ENCODE measurements at places on chromosomes 12 and 14. TPM values are rescaled to one million over a fixed set of nuclear protein-coding genes. Genes with fewer than 3 reads are reported as not detected.

SDS gene
- total RNA-seq = not detected

TMEM63C gene
- 0.65 TPM for total RNA-seq

ALDH1L2 gene
- 17.5 TPM for total RNA-seq

GLI1 gene
- 3.8 TPM for total RNA-seq

PTGDR gene
- total RNA-seq = not detected

NFATC4 gene
- 19.8 TPM for total RNA-seq

ACRBP gene
- total RNA-seq = not detected

CEBPE gene
- not detected for total RNA-seq

FOXN3 gene
- total RNA-seq = 14.5 TPM

MUCL1 gene
- not detected for total RNA-seq

SLCO1B1 gene
- not detected for total RNA-seq

KLRF1 gene
- total RNA-seq = 0.48 TPM

HOXC10 gene
- 19.6 TPM for total RNA-seq

CMTM5 gene
- total RNA-seq = not detected

RFX4 gene
- total RNA-seq = not detected

DEPDC4 gene
- 2.5 TPM for total RNA-seq

IGFBP6 gene
- total RNA-seq = 49.3 TPM

PDZRN4 gene
- not detected for total RNA-seq

FAM181A gene
- total RNA-seq = not detected

PLCZ1 gene
- total RNA-seq = not detected

M6PR gene
- 110 TPM for total RNA-seq

KIF26A gene
- total RNA-seq = 2.0 TPM

GNB3 gene
- 2.1 TPM for total RNA-seq

PTPRQ gene
- total RNA-seq = not detected

FGF23 gene
- not detected for total RNA-seq

GLTP gene
- total RNA-seq = 52.6 TPM

SPTB gene
- total RNA-seq = 0.58 TPM

MORN3 gene
- total RNA-seq = 0.39 TPM

ADCY4 gene
- total RNA-seq = 0.49 TPM

EXOC3L4 gene
- total RNA-seq = not detected

GLIPR1L1 gene
- total RNA-seq = not detected

ADGRD1 gene
- not detected for total RNA-seq

GEMIN2 gene
- 18.3 TPM for total RNA-seq

SDR9C7 gene
- 0.07 TPM for total RNA-seq

RNASE7 gene
- 17.1 TPM for total RNA-seq

CMAS gene
- 49.1 TPM for total RNA-seq

SSPN gene
- total RNA-seq = 0.51 TPM

VWF gene
- total RNA-seq = not detected

CISTR gene
- total RNA-seq = not detected

AMN gene
- 0.44 TPM for total RNA-seq

PRH2 gene
- total RNA-seq = not detected

PRH1 gene
- total RNA-seq = 7.4 TPM

WNT5B gene
- total RNA-seq = 23.8 TPM

KIF5A gene
- total RNA-seq = 0.10 TPM

C12orf54 gene
- total RNA-seq = 5.7 TPM

KLRC1 gene
- not detected for total RNA-seq

EIF2S3B gene
- 9.3 TPM for total RNA-seq

CD4 gene
- total RNA-seq = not detected

OAS2 gene
- total RNA-seq = 157 TPM

PRIMA1 gene
- not detected for total RNA-seq

MYF5 gene
- total RNA-seq = not detected

SERPINA12 gene
- not detected for total RNA-seq

IL31 gene
- not detected for total RNA-seq

NEMF gene
- 46.7 TPM for total RNA-seq

SERPINA9 gene
- not detected for total RNA-seq

LRRC10 gene
- total RNA-seq = not detected

ADAMTS20 gene
- not detected for total RNA-seq

All from foreskin keratinocyte (primary cell).